GM04503 (cell line): ENCODE measurements at places on chromosomes 4 and X.

DNA sequence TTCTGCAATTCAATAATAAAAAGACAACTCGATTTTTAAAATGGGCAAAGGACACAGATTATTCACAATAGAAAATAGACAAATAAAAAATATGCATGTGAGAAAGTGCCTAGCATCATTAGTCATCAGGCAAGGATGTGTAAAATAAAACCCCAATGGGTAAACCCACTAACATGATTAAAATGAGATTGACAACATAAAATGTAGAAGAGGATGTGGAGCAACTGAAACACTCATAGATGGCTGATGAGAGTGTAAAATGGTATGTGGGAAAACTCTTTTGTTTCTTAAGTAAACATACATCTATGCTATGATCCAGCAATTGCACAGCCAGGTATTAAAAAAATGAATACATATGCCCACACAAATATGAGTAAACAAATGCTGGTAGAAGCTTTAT, 177.6 kb downstream of the IQCM start:
- peak; percentile 55 for DNase-seq

DNA sequence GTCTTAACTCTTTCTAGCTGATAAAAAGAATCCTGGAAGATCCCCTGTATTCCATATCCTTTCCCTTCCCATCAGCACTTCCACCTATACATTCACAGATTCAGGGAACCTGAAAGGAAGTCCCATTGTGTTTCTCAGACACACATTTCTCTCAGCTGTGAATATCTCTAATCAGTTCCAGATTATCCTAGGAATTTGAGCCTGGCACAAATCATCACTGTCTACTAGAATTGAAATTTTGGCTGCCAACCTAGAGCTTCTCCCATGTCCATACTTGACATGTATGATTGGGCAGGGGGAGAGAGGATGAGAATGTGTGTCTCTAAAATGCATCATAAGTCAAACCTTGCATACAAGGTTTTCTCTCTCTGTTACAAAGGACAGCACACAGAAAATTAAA, 53.1 kb downstream of the NDST3 start:
- no peak for DNase-seq

DNA sequence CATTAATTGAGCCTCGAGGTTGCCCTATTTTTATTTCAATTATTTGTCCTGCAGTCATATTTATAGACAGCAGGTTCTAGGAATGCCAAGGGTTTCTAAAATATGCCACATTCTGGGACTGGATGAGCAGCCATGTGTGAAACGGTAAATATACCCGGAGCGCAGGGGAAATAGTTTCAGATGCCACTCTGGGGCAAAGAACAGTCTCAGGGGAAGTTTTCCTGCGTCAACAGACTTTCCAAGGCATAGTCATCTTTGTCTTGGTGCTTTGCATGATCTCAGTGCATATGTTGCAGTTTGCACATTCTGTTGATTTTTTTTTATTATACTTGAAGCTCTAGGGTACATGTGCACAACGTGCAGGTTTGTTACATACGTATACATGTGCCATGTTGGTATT, 71.0 kb downstream of the GPAT3 start:
- DNase-seq = no peak

DNA sequence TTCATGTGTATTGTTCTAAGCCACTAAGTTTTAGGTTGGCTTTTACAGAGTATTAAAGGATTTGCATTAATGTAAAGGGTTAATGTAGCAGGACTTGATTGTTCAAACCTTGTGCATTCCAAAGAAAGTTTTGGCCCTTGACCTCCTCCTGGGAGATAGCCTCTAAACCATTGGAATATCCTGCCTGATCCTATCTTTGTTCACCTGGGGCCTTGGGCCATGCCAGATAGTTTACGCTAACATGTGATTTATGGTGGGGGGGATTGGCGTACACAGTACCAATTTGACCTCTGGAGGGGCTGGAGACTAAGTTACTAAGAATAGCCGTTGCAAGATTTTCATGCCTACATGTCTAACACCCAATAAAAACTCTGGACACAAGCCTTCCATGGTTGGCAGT, 1002.7 kb upstream of the PABPC4L start:
- no peak for DNase-seq

DNA sequence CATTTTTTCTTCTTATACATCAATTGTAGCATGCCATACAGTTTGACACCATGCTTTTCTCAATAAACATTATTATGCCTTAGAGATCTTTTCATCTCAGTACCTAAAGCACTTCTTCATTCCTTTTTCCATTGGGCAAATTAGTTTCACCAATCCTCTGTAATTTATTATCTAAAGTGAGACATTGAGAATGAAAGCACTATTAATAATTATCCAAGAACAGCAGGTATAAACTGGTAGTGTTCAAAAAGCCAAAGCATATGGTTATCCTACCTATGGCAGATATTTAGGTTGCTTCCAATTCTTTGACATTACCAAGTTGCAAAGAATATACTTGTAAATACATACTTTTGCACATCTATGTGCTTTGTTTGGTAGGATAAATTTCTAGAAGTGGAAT, 15.6 kb downstream of the LAMTOR3 start:
- DNase-seq = no peak

DNA sequence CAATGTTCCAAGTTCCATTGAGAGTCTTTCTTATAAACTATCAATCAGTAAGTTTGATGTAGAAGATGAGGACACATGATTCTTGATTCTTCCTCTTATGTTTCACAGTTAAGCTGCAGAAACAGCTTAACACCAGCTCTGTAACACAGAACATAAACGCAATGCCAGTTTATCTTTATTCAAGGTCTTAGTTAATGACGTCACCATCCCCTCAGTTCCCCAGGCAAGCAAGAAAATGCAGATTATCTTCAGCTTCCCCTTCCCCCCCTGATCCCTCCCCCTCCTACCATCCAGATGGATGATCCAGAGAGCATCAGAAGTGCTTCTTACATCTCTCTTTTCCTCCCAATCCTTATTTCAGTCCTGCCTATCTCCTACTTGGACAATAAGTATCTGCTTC, 4.4 kb upstream of the SH3RF1 start:
- DNase-seq = no peak

- DNase-seq = no peak
Observed at GRCh38 chr4:179415847-179416223, 1973.6 kb upstream of the AGA start.
